CD4-positive, alpha-beta T cell treated with Interleukin-1 beta for 1 hour (primary cell): ENCODE measurements at places on chromosomes 5 and 9.

DNA sequence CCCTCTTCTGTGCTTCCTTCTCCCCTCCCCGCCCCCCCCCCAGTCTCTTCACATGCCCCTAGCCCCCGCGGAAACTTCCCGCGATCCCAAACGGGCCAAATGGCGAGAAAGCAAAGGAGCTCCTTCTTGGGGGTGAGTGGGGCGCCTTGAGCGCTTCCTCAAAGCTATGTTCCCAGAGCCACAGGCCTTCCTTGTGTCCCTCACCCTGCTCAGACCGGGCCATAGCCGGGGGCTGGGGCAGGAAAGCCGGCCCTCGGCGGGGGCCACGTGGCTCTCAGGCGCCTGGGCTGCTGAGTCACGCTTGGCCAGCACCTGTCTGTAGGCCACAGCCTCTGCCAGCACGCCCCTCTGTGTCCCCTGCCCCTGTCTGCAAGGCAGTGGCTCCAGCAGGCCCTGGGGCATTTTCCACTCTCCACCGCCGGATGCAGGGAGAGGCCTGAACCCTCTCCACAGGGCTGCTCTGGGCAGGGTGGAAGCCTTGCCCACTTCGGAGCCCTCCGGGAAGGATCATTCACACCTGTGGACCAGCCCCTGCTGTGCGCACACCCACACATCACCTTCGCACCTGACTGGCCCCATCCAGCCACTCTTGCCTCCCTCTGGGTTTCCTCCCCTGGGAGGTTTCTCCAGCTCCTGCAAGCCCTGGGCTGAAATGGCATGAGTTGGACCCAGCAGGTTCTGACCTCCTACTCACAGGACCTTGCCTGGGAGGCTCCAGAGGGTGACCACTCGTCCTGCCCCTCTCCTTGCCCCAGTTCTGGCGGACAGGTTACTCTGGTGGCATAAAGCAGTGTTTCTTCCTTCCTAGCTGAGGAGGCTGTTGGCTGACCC lies 1.2 kb upstream of the SQSTM1 start:
- DNase-seq, result no peak

DNA sequence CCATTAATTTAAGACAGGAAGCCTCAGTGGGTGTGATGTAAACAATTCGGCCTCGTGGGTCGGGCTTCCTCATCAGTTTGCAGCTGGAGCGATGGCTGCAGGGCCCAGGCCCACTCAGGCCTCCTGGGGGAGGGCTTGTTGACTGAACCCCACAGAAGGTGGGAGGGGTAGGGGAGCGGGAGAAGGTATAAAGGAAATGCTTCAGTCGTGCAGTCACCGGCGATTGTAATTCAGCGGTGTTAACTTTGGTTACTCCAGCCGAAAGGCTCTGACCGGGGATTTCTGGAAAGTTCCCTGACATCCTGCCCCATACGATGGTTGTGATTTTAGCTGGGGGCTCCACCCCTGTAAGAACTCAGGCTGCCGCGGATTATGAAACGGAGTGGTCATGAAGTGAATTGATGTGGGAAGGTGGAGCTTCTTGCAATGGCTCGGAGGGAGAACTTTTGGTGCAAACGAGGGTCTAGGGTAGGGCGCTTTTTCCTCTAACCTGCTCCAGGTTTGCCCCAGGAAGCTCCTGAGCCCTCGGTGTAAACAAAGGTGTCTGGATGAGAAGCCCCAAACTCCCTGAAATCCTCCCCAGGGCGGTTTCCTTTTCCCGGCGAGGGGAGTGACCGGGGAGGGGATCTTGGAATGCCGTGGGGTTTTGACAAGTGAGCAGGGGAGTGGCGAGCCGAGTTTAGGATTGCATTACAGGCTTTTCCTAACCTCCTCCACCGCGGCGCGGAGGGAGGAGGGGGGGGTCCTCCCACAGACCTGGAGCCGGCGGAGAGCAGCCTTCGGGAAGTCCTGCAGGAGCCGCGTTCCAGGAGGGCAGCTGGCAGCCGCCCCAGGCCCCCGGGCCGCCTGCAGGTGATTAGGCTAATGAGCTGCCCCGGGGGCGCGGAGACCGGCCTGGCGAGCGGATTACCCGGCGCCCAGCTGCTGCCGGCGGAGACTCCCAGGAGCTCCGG lies 215.5 kb downstream of the PDZD2 start:
- no peak for DNase-seq

- no peak for DNase-seq
Observed at GRCh38 chr5:181233801-181234454, 9.8 kb downstream of the RACK1 start.

DNA sequence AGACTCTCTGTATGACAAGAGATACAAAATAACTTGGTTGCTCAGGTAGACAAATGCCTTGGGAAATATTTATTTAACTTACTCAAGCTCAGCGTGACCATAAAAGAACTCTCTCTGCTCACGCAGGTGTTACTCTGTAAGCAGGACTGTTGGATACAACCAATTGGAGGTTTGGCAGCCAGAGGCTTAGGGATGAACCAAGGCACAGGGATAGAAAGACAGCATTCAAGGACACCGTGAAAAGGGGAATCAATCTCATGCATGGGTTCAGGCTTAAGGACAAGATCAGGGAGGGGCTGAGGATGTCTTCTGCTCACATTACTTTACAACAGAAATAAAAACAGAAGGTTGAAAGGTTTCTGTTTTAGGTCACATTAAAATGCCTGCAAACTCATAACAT lies 389.0 kb upstream of the BRINP1 start:
- no peak for DNase-seq

DNA sequence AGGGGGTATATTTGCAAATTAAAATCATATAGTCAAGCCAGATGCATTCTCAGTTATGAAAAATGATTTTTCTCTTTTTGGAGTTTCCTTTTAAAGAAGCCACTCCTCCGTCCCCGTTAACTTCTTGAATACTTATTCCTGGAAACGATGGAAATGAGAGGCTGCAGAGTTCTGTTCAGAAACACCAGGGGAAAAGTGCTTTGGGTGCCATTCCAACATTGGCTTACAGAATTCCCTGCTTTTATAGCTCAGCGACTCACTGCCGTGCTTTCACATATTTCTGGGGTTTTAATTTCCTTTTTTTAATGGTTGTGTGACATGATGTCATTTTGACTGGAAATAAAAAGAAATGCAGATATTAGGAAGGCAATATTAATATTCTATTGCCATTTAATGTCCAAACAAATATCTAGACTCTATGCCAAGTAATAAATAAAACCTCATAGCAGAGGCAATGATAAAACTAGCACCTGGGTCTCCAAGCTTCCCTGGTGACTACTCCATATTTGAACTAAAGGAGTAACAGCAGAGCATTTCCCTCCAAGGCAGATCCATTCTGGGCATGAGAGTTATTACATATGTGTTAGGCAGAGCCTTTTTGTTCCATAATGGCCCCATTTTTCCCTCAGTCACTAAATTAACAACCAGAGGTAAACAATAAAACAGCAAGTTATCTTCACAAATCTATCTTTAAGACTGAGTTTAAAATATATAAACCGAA lies 363.4 kb downstream of the EBF1 start:
- DNase-seq, result no peak

DNA sequence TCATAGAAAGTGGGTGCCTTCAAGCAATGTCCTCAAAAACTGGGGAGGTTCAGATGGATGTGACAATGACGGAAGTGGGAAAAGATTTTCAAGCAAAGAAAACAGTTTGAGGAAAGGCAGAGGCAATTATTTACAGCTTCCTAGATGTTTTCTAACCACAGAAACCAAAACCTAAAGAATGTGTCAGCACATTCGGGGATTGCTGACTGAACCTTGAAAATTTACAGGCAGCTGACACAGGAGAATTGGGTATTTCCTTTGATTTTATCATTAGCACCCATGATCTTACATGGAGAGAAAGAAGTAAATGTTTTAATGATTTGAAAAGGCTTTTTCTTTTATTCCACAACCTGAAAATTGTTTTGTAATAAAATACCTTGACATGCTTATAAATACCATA lies 369.0 kb downstream of the ACTL7B start:
- DNase-seq, result no peak

- no peak for DNase-seq
Observed at GRCh38 chr9:98532147-98532546, 176.6 kb downstream of the GABBR2 start.

- DNase-seq, result no peak
Observed at GRCh38 chr5:900781-901180, 8.1 kb downstream of the TRIP13 start.

DNA sequence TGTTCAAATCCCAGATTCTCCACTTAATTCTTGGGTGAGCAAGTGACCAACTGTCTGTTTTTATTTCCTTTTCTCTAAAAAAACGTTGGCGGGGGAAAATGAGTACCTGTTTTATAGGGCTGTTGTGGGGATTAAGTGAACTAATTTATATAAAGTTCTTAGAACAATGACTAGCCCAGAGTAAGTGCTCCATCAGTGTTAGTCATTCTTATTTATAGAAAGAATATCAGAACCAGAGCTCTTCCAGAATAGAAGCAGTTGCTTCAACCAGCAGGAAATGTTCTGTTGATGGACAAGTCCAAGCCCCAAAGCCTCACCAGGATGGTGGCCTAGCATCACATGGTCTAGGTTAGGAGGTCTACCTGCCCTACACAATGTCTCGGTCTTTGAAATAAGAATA lies 379.2 kb downstream of the ACTL7B start:
- no peak for DNase-seq

DNA sequence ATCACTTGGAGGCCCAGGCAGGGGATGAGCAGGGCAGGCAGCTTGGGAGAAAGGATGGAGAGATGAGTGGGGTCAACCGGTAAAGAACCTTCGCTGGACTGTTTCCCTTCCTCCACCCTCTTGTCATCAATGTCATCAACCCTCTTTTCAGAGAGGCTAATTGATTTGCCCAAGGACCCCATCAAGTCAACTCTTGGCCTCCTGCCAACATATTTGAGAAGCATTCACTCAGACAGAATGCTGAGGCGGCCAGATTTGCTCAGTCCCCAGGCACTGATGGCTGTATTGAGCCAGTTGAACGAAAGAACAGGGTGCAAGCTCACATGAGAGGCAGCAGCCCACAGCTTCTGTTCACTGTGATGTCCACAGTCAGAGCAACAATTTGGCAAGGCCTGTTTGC lies 193.5 kb downstream of the RFK start:
- DNase-seq, result no peak

- DNase-seq, result no peak
Observed at GRCh38 chr5:68587171-68587570, 371.6 kb downstream of the PIK3R1 start.

GRCh38 chr5:68962757-68963484 lies 130.9 kb upstream of the SLC30A5 start:
- DNase-seq, result peak; percentile 2

- DNase-seq, result no peak
Observed at GRCh38 chr9:127450243-127450760, 904 bp downstream of the RPL12 start.
